OCI-M1 (cell line): ENCODE measurements at places on chromosomes 6 and 20.
A peak's percentile ranks its signal among the peaks of the same experiment; 100 is the strongest.

- peak; percentile 80 for DNase-seq
Measured at GRCh38 chr6:56382416-56382940, 135.1 kb upstream of the COL21A1 start.

DNA sequence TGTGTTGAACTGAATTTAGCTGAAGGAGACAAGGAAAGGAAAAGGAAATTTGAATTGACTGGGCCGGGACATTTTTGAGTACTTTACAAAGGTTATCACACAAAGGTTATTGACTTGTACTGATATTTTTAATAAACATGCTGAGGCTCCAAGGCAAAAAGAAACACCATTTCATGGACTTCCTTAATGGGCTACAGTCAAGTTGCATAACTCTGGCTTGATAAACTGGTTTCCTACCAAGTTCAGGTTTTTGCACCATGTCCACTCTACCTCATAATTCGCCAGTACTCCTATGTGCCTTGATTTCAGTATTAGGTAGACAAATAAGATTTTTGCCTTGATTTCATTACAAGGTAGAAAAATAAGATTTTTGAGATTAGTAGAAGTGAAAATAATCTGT is 65.8 kb upstream of the FUT9 start:
- DNase-seq = no peak

DNA sequence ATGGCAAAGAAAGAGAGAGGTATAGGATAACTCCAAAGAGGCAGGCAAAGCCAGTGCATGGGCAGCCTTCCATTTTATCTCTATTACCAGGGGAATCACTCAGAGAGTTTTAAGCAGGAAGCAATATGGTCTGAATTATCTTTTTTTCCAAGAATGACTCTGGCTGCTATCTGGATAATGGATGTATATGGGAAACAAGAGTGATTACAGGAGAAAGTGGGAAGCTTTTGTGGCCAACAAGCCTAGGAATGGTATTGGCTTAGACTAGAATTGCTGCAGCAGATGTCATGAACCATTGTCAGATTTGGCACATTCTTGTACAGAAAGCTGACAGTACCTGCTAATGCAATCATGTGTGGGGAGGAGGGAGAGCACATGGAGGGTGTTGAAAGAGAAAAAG is 73.0 kb upstream of the BTBD3 start:
- DNase-seq = no peak

- no peak for DNase-seq
Measured at GRCh38 chr20:59923514-59923913, 9.9 kb downstream of the SYCP2 start.

- DNase-seq = peak; percentile 86
Measured at GRCh38 chr20:20668639-20669038, 43.8 kb downstream of the RALGAPA2 start.

DNA sequence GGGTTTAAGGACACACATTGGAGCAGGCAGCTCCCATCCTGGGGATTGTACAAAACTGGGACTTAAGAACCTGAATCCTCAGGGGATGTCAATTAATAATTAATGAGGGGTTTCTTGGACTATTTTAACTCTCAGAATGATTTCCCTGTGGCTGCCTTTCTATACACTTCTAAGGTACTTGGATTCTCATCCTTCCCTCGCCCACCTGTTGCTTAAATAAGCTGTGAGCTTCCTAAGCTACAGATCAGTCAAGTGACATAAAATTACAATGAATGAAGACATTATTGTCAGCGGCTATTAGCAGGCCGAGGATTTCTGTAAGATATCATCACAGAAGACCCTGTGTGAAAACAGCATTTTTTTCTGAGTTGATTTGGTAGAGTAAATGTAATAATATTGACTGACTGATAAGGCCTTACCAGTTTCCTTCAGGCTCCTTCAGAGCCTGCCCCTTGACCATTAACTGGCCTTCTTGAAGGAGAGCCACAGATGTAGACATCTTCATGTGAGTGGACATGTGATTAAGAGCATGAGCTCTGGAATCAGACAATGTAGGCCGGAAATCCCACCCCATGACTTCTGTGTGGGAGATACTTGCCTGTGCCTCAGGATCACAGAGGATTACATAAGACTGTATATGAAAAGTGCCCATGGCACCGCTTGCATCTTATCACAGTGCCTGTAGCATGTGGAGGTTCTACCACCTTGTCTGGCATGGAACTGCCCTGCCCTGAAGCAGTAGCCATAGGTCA is 101.7 kb downstream of the TULP4 start:
- no peak for DNase-seq

GRCh38 chr20:41054070-41054846 is 25.6 kb downstream of the TOP1 start:
- DNase-seq = no peak

DNA sequence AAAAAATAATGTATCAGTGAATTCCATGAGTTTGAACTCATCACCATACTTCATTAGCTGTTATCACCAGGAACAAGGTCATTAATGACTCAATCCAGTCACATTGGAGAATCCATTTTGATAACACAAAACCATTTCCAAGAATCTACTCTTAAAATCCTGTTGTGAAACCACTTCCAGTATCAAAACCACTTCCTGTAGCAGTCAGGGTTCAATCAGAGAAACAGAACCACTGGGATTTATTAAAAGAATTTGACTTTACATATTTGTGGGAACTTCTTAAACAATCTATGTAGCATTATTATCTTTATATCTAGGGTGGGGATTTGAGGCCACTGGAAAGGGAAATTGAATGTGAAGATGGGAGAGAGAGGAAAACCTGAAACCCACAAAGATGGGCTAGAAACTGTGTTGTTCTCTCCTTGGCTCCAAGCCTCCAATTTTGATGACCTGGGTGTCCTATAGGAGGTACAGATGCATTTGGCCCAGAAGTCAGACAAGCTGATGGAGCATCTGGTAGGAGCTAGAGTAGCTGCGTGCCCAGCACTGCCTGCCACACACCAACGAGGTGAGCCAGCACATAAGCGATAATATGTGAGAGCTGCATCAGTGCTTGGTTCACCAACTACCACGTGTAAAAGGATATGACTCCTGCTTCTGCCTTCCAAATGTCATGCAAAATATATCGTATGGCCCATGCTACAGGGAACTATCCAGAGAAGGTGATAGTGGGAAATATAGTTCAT is 117.0 kb downstream of the TMEM200A start:
- peak; percentile 71 for DNase-seq

DNA sequence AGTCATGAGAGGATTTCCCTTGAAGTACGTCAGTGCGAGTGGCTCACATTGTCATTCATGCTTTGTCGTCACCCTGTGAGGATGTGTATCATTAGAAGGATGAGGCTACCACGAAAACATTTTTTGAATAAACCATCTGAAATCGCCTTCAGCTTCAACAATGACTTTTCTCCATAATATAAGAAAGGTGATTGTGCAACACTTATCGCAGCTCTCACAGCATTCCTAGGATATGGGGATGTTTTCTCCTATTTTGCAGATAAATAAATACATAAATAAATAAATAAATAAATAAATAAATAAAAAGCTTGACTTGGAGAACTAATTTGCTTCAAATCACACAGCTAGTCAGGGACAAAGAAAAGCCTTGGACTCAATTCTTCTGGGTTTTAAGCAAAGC is 326.5 kb downstream of the FOXA2 start:
- DNase-seq = no peak

DNA sequence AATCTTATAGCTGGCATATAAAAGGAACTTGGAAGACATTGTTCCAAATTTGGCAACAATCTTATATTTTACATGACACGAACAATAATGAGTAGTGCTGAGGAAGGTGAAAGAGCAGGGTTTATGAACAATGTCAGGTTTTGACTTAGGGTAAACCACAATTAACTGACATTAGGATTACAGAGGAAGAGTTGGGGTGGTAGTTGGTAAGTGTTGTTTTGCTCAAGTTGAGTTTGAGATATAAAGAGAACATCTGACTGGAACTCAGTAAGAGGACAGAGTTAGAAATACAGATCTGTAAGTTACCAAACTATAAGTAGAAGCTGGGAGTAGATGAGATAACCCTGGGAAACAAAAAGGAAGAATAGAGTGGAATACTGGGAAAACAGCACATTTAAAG is 15.1 kb downstream of the RTN4IP1 start:
- no peak for DNase-seq

- DNase-seq = peak; percentile 61
Measured at GRCh38 chr6:149364557-149364956, 35.5 kb upstream of the SUMO4 start.

DNA sequence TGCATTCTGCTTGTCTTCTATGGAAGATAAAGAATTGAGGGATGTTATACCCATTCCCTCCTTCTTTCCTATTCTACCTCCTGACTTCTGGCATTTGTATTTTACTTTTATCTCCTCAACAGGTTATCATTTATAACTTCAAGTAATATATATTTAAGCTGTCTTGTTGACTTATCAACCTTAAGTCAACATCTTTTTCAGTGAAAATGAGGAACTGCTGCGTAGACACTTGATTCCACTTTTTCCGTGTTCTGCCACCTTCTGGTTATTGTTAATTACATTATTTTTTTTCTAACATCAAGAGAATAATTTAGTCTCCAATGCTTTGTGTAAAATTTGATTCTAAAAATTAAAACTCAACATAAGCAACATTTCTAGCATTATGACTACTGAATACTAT is 107.5 kb downstream of the PRKN start:
- DNase-seq = peak; percentile 3

DNA sequence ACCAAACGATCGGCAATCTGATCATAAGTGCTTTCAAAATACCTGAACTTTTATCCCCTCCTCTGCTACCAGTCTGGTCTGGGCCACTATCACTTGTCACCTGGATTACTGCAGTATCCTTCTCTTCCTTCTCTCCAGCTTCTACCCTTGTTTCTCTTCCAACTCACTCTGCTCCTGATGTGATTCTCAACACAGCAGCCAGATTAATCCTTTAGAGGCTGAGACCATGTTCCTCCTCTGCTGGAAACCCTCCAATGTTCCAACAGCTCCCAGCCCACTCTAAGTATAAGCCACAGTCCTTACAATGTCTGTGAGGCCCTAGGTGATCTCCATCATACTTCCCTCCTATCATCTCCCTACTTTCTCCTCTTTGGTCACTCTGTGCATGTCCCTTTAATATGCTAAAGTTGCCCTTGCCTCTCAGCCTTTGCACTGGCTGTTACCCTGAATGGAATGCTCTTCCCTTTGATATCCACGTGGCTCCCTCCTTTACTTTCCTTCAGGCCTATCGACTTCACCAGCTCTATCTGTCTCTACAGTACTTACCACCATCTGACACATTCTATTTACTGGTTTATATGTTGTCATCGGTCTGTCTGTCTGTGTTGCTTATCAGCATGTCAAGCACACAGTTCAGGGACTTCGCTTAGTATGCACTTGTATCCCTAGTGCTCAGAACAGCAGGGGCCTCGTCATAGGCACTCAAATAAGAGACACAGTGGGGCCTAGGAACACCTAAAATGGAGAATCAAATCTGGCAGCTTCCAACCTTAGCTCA is 35.0 kb upstream of the RNF24 start:
- DNase-seq = peak; percentile 82

DNA sequence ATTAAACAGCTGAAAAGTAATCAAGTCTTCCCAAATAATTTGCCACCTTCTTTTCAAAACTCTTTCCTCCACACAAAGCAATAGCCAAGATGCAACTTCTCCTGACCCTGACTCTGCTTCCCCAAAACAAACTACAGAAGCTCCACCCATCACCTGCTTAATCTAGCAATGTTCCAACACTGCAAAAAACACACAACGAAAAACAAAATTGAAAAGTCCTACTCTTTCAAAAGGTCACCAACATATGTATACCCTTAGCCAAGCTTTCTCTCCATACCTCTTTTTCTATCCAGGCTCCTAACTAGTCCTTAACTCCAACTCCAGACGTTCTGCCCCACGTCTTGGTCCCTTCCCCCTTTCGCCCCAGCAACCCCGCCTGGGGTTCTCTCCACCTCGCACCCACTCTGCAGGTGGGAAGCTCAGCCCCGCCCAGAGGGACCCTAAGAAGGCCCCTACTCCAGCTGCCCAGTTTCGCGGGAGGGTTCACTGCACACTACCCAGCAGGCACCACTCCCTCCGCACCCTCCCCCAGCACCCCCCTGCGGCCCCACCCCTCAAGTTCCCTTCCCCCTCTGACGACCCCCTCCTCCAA is 717 bp downstream of the CSNK2A1 start:
- DNase-seq = peak; percentile 66

DNA sequence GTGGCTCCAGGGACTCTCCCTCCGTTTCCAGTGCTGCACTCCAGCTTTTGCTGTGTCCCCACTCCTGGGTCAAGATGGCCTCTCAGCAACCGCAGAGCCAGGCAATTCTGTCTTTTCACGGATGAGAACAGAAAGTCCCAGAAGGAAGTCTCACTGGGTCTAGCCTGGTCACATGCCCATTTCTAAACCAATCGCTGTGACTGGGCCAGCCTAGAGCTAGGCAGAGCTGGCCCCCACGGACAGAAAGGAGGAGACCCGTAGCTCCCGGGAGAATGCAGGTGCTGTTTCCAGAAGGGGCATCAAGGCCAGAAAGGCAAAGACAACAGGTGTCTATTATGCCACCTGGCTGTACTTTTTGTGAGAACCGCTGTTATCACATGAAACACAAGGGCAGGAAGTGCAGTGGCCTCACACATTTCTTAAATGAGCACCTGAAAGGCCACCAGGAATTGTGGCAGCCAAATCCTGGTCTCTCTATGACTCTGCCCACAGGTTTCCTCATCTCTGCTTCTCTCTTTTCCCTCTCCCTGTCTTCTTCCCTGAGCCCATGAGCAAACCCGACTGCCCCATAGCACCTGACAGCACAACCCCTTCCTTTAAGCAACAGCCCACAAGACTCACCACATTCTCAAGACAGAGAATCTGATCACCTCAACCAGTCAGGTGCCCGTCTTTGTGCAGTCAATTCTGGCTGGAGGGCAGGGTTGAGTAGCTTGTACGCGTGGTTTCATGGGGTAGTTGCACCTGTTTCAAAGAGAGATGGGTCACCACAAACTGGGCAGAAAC is 37.1 kb upstream of the B4GALT5 start:
- no peak for DNase-seq

- DNase-seq = no peak
Measured at GRCh38 chr20:53055367-53056067, 83.4 kb downstream of the TSHZ2 start.

GRCh38 chr20:49052334-49052733 is 6.2 kb downstream of the CSE1L start:
- peak; percentile 50 for DNase-seq

DNA sequence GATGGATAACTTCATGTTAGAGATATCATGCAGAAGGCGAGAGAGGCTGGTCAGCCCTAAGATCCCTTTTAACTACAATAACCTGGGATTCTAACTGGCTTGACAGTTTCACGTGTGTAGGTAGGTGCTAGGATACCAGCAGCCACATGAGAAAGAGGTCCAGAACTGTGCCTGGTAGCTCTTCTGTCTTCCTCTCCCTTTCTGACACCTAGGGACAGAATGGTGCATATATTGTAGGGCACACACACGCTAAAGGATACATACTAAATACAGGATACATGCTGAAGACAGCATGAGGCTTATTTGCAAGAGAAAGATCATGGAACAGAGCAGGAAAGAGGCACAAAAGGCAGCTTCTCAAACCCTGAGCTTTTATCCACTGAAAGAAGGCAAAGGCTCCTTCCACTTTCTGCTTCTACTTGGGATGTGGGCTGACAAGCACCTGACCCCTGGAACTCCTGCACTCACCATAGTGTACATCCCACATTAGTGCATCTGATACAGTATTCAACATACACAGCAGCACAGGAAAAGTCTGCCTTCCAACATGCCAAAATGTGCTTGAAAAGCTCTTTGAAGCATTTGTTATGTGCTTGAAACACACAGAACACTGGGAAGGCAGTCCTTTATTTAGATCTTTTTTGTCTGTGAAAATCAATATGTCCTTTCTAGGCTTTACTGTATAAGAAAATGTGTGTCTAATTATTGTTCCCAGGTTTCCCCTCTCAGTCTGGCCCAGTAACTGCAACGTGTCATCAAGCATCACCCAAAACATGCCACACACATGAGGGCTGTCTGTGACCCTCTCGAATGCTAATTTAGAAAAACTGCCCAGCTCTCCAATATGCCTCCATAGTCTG is 3.2 kb downstream of the SLC22A23 start:
- DNase-seq = peak; percentile 34
